ENCODE measurements at places on chromosomes 16 and 17.

GRCh38 chr16:31702796-31703195 lies 170.8 kb upstream of the ZNF267 start:
- DNase-seq: no peak

- DNase-seq: no peak
Observed at GRCh38 chr17:34570506-34570905, 8.9 kb upstream of the TMEM132E start.

- no peak for DNase-seq
Observed at GRCh38 chr17:57584050-57584551, 161.0 kb downstream of the CCDC182 start.

GRCh38 chr17:74528491-74529199 lies 2.6 kb downstream of the CD300LB start:
- DNase-seq: no peak

- DNase-seq: no peak
Observed at GRCh38 chr16:85948138-85948509, 49.2 kb downstream of the IRF8 start.
